ENCODE measurements at places on chromosomes 6 and 20.

- DNase-seq = no peak
Measured at GRCh38 chr20:4047614-4048013, 32.3 kb upstream of the RNF24 start.

- no peak for DNase-seq
Measured at GRCh38 chr20:36104244-36104643, 50.3 kb upstream of the EPB41L1 start.

- DNase-seq = no peak
Measured at GRCh38 chr6:143675382-143675900, 2.3 kb upstream of the PHACTR2 start.

DNA sequence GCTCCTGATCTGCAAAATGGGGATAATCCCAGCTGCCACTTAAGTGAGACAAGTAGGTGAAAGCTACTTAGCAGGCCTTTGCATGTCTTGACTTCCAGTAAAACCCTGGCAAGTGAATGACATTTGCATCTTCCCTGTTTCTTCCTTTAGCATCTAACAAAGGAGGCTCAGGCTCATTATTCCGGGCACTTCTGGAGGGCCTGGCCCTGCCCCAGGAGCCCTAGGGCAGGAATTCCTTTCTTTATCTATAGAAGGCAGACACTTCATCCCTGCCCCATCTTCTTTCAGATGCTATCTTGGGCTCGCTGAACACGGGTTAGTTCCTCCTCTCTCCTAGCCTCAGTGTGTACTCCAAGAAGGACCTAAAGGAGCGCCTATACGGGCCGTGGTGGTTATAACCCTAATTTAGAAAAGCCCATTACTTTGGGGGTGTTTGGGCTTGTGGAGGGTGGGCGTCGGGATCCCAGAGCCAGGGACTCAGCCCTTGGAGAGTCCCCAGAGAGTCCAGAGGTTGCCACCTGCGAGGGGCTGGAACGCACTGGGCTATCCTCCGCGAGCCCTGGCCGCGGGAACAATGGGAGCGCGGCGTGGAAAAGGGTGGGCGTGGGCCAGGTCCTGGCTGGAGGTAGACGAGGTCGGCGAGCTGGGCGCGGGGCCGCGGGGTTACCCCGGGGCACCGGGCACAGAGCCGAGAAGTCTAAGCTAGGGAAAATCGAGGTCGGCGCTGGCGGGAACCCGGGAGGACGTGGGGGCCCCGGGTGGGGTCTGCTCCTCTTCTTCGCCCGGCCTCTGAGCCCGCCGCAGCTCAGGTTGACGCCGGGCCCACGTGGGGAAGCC is 62.8 kb upstream of the EPB41L1 start:
- DNase-seq = no peak

DNA sequence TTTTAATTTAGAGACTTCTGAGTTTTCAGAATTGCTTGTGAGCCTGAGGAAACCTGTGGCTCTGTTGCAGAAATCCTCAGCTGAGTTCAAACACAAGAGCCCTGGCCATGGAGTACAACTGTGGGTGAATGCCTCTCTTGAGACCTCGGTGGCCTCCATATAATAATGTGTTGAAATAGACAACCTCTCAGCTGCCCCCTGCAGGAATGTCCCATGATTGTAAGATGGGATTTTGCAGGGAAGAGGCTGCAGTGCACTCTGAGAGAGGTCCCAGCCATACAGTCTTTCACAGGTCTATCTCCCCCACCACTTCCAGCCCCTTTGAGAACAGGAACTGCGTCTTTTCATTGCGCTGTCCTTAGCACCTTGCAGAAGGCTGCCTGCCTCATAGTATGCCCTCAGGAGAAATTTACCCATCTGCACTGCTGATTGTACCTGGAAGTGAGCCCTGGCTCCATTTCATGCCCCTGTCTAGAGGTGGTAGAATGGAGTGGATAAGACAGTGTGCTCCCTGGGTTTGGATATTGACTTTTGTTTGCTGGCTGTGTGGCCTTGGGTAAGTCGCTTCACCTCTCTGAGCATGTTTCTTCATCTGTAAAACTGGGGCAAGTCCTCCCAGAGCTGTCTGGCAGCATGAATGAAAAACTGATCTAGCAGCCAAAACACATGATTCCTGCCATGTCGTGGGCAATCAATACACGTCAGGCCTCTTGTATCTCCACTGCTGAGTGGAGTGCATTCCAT is 16.8 kb upstream of the CDH22 start:
- no peak for DNase-seq

- no peak for DNase-seq
Measured at GRCh38 chr20:53711333-53712211, 117.9 kb upstream of the ZNF217 start.

GRCh38 chr20:10357061-10357708 is 76.8 kb downstream of the MKKS start:
- no peak for DNase-seq

DNA sequence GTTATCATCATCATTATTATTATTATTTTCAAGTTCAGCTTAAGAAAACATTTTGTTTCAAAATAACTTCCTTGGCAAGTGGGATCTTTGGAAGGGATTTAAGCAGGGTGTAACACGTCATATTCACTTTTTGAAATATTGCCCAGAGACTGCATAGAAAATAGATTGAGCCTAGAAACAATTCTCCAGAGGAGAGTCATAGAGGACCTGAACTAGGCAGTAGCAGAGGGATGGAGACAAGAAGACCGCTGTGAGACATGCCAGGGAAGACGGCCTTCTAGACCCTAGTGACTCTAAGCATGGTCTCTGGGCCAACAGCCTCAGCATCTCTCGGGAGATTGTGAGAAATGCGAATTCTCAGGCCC is 55.5 kb downstream of the EDN1 start:
- no peak for DNase-seq

DNA sequence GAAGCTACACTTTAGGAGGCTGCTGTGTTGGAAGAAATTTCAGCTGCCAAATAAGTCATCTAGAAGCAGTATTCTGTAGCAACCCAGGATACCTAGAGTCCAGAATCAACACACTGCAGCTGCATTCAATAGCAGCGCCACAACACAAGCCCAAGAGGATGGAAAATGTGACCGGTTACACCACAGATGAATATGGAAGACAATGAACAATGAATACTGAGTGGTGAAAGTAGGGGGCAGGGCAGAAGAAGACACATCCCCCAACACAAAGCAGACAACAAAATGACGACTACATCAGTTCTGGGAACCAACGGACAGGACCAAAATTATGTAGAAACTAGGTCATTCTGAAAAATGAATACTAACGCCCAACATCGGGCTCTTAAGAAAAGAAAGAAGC is 38.2 kb downstream of the KIF6 start:
- DNase-seq = no peak

DNA sequence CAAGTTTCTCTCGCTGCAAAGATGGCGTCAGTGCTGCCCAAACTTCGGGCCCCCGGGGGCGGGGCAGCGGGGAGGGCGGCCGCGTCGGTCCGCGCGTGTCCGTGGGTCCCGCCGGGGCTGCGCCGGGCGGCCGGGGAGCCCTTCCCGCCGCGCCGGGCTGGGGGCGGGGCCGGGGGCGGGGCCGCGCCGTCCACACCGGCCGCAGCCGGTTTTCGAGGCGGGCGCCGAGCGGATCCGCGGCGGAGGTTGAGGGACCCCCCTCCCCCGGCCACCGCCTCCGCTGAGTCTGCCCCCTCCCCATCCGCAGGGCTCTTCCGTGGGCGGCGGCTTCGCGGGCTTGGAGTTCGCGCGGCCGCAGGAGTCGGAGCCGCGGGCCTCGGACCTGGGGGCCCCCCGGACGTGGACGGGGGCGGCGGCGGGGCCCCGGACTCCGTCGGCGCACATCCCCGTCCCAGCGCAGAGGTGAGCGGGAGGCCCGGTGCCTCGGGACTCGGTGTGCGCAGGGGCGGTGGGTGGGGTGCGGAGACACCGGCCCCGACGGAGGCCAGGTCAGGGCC is 572 bp downstream of the SLC2A4RG start:
- DNase-seq = no peak

GRCh38 chr6:82419132-82419581 is 55.5 kb downstream of the TPBG start:
- no peak for DNase-seq

DNA sequence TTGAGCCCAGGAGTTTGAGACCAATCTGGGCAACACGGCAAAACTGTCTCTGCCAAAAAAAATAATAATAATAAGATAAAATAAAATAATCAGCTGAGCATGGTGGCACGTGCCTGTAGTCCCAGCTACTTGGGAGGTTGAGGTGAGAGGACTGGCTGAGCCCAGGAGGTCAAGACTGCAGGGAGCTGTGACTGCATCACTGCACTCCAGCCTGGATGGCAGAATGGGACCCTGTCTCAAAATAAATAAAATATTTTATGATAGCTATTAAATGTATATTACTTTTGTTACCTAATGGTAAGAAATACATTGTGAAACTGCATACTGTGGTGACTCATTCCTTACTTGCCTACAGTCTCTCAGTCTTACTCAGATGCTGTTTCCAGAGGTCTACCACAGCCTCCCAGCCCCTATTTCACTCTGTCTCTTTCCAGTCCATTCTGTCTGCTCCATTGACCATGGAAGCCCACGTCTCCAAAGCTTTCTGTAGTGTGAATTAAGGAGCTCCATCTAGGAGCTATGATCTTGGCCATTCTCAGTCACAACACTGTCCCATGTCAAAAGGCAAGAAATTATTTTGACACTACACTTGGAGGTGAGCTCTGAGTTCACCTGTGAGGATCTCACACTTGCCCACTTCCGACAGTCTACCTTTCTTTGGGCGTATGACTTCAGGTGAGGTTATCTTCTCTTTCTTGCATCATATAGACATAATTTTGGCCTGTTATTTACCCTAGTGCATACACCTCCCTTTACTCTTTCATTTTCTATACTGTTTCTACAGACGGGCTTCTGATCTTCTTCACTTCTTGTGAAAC is 22.4 kb upstream of the SNX9 start:
- no peak for DNase-seq

- DNase-seq = no peak
Measured at GRCh38 chr6:133584823-133585222, 304.1 kb upstream of the TCF21 start.

DNA sequence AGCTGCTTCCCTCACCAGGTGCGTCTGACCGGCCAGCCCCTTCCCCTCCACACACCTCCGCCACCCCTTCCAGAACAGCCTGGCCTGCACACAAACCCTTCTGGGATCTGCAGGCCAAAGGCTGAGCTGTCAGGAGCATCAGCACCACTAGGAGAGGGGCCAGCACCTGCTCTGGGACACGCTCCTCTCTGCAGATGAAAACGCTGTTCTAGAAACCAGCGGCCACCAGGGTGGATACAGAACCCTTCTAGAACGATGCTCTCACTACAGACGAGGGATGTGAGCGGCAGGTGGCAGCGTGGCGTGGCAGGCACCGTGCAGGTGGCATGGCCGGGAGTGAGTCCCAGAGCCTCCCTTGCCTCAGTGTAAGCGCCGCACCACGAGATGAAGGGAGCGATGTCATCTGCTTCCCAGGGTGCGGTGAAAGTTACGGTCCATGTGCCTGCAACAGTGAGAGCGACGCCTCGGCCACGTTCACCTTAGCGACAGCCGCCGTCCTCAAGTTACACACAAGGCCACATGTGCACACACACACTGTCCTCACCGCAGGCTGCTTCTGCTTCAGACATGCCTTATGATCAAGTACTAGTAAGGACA is 53.6 kb downstream of the TAF4 start:
- no peak for DNase-seq

- DNase-seq = no peak
Measured at GRCh38 chr6:108779536-108780275, 68.5 kb upstream of the ARMC2 start.

GRCh38 chr6:157823001-157823527 is at the start of gene SNX9:
SNX9 (plus strand) TSS chr6:157823246; CDS start chr6:157823435, 189 bp downstream.
- peak; percentile 41 for DNase-seq

DNA sequence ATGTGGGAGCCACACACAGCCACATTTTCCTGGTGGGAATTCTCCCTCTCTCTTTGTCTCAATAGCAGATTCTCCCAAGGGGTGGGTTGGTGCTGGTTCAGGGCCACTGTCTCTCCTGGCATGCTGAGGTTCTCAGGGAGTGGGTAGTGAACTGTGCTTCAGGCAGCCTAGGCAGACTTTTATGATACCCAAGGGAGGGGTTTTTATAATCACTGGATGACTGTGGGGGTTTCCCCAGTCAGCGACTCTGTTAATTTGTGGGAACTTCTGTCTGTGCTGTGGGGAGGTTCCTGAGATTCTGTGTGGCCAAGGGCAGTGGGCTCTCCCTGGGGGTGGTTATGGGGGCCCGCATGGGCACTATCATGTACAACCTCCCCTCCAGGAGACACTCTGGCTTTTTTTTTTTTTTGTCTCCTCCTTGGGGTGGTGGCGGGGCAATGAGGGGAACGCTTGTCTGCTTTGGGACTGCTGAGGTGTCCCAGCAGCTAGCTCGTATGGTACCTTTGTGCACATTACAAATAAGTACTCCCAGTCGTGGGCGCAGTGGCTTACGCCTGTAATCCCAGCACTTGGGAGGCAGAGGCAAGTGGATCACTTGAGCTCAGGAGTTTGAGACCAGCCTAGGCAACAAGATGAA is 10.0 kb downstream of the PTK7 start:
- no peak for DNase-seq

DNA sequence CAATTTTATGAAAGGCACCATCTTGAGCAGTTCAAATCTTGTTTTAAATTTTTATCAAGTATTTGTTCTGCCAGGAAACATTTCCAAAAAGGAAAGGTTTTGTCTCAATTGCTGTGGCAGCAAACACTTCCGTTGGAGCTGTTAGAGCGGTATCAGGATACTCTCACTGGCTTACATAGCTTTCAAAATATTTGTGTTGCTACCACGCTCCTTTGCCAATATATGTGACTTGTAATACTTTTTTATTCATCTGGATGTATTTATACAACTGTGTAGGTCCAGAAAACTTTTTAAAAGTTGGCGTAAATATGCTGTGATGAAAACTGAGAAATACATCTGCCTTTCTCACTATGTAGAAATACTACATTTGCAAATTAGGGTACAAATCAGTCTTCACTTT is 37.8 kb upstream of the NHSL1 start:
- no peak for DNase-seq

GRCh38 chr6:116536216-116536621 is 9.3 kb downstream of the TRAPPC3L start:
- no peak for DNase-seq

GRCh38 chr20:35563834-35564233 is 22.0 kb downstream of the ERGIC3 start:
- no peak for DNase-seq

DNA sequence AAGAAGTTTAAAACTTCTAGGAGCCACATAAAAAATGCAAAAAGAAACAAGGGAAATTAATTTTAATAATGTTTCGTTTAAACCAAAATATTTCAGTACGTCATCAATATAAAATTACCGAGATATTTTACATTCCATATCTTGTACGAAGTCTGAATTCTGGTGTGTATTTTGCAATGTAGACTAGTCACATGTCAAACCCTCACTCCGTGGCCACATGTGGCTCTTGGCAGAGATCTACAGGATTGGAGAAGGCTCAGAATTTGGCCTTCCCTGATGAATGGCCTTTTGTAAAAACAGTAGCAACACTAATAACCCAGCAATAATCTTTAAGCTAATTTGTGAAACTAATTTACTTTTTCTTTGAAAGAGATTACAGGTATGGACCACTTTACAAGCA is 217.1 kb downstream of the PRL start:
- DNase-seq = no peak
